Neural cell (in vitro differentiated cells): ENCODE measurements at places on chromosomes 12 and 14. TPM values are rescaled to one million over a fixed set of nuclear protein-coding genes. Genes with fewer than 3 reads are reported as not detected.

ALG10 gene
- polyA plus RNA-seq, result 9.1 and 12.8 TPM in 2 replicates

ACACB gene
- polyA plus RNA-seq, result 0.22 TPM in 2 replicates

AICDA gene
- polyA plus RNA-seq, result not detected in 2 replicates

PHLDA1 gene
- polyA plus RNA-seq, result 6.6 and 8.5 TPM in 2 replicates

TAS2R30 gene
- polyA plus RNA-seq, result 0.40 and 0.53 TPM in 2 replicates

POLE2 gene
- polyA plus RNA-seq, result 2.8 and 7.9 TPM in 2 replicates

KRT6C gene
- polyA plus RNA-seq, result not detected in 2 replicates

BEGAIN gene
- 10.9 and 28.2 TPM in 2 replicates for polyA plus RNA-seq

KRT1 gene
- polyA plus RNA-seq, result not detected in 2 replicates

RIN3 gene
- not detected in 2 replicates for polyA plus RNA-seq

C12orf56 gene
- 0.06 TPM in 1 of 2 replicates, not detected in the other for polyA plus RNA-seq

NAV3 gene
- polyA plus RNA-seq, result 35.5 and 36.9 TPM in 2 replicates

NYNRIN gene
- 5.7 and 9.1 TPM in 2 replicates for polyA plus RNA-seq

TNFRSF1A gene
- polyA plus RNA-seq, result 4.5 and 6.7 TPM in 2 replicates

PTPRB gene
- polyA plus RNA-seq, result 0.26 and 0.32 TPM in 2 replicates

MIP gene
- polyA plus RNA-seq, result not detected in 2 replicates

FOXM1 gene
- 0.31 and 0.56 TPM in 2 replicates for polyA plus RNA-seq

NRIP2 gene
- polyA plus RNA-seq, result not detected in 2 replicates
